ENCODE measurements at places on chromosomes 2 and 18.

GRCh38 chr2:144890828-144891227 lies 370.9 kb upstream of the ZEB2 start:
- peak; percentile 39 for DNase-seq

DNA sequence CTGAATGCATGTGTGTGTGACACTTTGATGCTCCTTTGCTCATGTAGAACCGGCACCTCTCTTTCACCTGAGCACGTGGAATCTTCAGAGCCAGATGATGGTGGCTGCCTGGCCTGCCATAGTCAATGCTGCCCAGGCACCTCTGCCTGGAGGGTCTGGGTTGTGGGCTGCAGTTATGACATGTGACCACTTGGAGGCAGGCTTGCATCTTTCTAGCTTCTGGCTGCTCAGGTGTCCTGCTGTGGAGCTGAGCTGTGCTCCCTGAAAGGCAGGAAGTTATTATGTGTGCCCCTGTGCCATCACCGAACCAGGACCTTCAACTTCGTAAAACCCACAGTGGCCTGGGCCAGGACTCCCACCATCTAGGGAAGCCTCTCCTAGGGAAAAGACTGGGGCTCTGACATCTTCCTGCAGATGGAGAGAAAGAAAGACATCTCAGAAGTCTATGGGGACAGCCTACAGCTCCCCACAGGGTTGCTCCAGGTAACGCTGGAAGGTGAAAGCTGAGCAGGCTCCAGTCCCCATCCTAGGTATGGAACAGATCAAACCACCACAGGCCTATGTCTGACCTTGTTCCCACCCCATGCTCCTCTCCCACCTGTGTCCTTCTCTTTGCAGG lies 30.2 kb downstream of the PSD4 start:
- DNase-seq, result peak; percentile 85

DNA sequence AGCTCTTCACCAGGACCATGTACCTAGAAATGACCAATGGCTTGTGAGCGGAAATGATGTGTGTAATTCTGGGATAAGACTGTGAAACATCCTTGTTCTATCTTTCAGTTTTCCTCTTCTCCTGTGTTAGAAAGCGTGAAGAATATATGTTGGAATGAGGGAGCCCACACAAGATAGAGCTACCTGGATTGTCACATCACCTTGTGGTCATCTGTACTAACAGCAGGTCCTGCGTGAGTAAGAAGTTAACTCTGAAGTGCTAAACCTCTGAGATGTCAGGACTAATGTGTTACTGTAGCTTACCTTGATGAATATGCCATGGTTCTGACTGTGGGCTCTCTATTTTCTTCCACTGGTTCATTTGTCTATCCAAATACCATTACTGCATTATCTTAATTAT lies 75.6 kb downstream of the FASTKD2 start:
- DNase-seq, result no peak

DNA sequence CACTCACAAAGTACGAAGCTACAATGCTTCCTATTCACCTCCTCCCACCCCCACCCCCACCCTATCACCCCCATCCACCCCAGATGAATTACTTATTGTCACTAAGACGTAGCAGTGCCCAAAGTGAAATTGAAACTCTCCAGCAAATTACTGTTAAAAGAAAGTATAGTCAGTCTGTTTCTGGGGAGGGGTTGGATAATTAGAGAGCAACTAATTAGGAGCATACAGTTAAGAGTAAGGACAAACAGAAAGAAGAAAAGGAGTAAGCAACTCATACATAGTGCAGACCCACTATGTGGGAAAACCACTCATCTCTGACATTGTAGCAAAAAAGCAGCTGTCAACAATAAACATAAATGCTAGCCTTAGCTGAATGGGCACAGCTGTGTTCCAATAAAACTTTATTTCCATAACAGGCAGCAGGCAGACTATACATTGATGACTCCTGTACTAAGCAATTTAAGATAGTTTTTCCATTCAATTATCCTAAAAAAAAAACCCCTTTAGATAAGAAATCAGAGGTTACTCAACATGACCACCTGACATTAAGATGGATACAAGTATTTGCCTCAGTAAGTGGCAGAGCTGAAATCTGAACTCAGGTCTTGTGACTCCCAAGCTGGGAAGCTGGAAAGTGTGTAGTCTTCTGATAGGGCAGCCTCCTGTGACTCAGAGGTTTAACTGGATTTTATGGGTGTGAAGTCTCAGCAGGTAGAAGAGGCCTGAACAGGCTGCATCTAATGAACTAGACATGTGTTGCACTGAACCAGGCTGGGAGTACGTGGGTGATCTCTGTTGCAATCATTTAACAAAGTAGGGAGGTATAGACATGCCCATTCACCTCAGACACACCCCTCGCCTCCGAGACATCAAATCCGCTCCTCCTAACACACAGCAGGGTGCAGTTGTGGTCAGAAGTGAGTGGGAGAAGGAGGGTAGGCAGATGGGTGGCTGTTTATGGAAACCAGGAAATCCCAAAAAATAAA lies 171.8 kb upstream of the KLF7 start:
- DNase-seq, result no peak

DNA sequence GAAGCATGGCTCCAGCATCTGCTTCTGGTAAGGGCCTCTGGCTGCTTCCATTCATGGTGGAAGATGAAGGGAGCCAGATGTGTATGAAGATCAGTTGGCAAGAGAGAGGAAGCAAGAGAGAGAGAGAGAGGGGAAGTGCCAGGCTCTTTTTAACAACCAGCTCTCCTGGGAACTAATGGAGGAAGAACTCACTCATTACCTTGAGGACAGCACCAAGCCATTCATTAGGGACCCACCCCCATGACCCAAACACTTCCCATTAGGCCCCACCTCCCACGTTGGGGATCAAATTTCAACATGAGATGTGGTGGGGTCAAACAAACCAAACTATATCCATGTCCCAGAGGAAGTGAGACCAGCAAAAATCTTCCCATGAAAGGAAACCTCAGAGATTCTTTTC lies 124.8 kb upstream of the SIX2 start:
- no peak for DNase-seq

DNA sequence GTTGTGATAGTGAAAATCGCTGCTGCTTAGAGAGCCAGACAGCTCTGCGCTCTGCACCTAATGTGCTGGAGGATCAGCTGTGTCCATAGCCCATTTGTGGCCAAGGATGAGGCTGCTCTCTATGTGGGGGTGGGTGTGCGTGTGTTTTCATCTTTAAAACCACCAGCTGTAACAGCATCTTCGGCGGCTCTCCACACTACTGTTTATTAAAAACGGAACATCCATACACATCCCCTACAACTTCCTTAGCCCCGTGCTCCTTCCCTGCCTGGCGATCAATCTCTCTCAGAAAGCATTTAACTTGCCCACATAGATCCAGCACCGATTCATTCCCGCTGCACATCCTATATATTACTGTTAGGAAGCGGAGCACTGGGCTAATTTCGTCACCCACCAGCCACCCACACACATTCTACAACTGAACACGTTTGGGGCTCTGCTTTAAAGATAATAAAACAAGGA lies 1.6 kb downstream of the CELF4 start:
- DNase-seq, result no peak

- DNase-seq, result no peak
Measured at GRCh38 chr18:38796762-38797161, 1231.2 kb upstream of the CELF4 start.

DNA sequence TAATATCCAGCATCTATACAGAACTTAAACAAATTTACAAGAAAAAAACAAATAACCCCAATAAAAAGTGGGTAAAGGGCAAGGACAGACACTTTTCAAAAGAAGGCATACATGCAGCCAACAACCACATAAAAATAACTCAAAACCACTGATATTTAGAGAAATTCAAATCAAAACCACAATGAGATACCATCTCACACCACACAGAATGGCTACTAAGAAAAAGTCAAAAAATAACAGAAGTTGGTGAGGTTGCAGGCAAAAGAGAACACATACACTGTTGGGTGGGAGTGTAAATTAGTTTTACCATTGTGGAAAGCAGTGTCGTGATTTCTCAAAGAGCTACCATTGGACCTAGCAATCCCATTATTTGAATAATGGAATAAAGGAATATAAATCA lies 1973.9 kb upstream of the LRRTM1 start:
- DNase-seq, result no peak

GRCh38 chr18:79630281-79631095 lies 49.1 kb upstream of the CTDP1 start:
- no peak for DNase-seq

DNA sequence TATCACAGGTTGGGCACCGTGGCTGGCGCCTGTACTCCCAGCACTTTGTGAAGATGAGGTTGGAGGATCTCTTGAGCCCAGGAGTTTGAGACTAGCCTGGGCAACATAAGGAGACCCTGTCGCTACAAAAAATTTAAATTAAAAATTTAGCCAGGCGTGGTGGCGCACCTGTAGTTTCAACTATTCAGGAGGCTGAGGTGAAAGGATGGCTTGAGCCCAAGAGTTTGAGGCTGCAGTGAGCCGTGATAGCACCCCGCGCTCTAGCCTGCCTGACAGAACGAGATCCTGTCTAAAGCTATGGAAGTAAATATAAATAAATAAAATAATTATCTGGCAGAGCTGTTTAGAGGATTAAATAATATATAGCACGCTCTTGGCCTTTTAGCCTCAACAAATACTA lies 1.4 kb upstream of the SH3RF3 start:
- DNase-seq, result no peak

DNA sequence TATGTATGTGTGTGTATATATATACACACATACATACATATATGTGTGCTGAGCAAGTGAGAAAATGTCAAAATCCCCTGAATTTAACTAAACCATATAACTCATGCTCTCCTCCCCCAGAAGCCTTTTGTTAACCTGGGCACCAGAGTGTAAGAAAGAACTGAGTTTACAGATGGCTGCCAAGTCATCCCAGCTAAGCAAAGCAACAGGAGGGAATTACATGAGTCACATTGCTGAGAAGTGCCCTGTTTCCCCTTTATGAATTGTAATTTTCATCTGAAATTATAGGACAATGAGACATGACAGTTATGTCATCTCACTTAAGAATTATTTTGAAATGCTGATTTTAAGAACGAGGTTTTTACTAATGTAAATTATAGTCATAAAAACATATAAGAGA lies 29.9 kb downstream of the SCN7A start:
- no peak for DNase-seq

GRCh38 chr2:26168785-26169184 lies 4.1 kb upstream of the GAREM2 start:
- DNase-seq, result no peak

DNA sequence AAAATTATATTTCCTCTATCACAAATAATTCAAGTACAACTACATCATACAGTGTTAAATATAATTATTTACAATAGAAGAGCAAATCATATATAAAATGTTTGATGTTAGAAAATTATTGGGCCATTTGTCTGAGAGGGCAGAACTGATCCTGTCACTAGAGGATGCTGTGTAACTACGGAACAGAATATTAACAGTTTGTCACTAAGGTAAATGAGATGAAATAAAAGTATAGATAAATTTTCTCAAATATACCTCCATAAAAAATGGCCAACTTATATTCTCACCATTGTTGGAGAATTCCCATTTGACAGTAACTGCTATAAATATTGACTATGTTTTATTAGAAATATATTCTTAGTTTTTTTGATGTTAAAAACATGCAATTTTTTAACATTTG lies 1067.4 kb upstream of the DDX18 start:
- DNase-seq, result no peak

DNA sequence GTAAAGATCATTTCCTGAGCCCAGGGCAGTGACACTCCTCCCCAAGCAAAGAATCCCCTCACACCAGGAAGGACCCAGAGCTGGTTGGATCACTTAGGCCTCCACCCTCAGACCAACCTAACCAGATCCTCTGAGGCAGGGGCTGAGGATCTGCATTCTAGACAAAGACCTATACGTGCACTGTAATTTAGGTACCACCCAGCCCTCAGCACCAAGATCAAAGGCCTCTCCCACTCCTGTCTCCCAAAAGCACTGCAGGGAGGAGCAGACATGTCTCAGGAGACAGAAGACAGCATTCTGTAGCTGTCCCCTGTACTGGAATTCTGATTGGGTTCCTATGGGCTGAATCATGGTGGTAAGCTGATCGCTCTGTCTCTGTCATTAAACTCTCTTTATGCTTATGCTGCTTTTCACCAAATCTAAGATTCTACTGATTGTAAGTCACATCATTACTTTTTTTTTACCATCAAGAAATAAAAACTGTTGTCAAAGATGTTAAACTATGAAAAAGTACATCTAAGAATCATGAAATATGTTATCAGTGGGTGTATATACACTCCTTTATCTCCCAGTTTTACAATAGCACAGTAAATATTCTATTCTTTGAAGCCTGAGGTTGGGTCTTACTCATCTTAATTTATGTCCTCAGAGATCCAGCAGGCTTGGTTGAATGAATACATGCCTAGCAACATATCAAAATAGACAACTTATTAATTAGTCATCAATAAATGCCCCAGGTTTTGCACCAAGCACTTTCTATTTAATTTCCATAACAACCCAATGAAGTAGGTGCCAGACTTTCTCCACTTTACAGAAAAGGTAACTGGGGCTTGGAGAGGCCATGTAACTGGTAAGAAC lies 28.3 kb downstream of the MCFD2 start:
- DNase-seq, result no peak

DNA sequence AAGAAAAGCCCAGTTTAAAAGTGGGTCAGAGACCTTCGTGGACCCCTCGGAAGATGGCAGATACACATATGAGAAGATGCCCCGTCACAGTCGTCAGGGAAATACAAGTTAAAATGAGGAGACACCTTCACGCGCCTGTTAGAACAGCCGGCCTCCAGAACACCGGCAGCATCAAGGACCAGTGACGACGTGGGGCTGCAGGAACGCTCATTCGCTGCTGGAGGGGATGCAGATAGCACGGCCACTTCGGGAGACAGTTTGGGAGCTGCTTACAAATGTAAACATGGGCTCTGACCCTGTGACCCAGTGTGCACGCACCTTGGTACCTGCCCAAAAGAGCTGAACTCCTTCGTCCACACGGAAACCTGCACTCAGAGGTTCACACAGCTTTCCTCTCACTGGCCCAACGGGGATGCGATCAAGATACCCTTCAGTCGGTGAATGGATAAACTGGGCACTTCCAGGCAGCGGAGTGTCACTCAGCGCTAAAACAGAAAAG lies 83.7 kb upstream of the CTDP1 start:
- no peak for DNase-seq

DNA sequence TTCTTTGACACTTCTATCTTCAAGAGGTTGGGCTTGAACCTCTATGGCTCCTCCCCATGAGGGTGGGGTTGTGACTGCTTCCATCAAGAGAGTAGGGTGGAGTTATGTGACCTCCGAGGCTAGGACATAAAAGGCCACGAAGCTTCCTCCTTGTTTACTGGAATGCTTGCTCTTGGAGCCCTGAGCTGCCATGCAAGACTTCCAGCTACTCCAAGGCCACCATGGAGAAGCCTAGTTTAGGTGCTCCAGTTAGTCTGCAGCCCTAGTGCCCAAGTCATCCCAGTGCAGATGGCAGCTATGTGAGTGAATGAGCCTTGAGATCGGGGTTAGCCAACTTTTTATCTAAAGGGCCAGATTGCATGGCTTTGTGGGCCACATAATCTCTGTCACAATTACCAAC lies 2.4 kb upstream of the MERTK start:
- no peak for DNase-seq
